ENCODE measurements at places on chromosomes 4 and X.

DNA sequence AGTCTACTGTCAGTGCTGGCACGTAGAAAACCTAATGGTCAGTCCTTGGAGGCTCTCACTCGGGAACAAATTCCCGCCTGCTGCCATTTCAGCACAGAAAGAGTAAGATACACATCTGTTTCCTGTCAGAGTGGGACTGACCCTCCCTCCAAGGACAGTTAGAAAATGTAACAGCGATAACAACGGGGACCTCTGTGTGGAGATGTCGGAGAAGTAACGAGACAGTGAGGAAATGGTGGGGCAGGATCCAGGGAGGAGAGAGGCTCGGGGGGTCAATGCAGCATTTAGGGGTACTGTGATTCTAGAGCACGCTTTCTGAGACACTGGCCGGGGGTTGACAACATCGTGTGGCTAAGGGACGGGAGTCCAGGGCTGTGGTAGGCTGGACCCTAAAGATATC, 36.0 kb upstream of the SORCS2 start:
- peak; percentile 43 for DNase-seq

DNA sequence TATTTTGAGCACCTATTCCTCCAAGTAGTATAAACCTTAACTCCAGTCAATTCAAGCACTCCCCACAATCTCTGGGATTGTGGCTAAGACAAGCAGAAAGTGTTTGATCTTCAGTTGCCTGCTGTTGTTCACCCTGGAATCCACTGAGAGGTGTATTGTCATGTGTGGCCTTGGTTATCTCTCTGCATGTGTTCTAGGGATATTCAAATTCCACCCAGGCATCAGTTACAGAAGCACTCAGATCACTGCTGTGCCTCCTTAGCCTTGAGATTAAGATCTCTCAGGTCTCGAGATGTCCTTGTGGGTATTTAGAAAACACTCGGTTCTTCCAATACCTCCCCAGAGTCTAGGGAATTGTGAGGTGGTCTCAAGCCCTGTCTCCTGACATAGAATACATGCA, 213.3 kb downstream of the SMARCA1 start:
- no peak for DNase-seq

GRCh38 chr4:184890499-184890898, 64.7 kb upstream of the ACSL1 start:
- DNase-seq: no peak

DNA sequence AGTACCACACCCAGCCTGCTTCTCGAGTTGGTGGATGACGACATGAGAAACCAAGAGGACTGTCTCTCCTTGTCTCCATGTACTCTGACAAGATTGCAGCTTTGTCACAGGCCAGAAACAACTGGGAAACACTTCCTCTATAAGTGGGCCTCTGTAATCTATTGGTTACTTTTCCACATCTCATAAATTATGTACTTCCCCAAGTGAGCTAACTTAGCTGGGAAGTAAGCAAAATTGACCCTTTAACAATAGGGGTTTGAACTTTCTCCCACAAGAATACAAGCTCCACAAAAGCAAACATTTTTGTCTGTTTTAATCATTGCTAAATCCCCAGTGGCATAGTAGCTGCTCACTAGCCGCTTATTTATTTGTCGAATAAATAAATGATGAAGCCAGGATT, 14.1 kb upstream of the USO1 start:
- no peak for DNase-seq

GRCh38 chrX:64187762-64188150, 17.8 kb downstream of the AMER1 start:
- no peak for DNase-seq

- DNase-seq: no peak
These were observed 33.3 kb upstream of the DSPP start for GRCh38 chr4:87574996-87575395.

- no peak for DNase-seq
These were observed 51.2 kb downstream of the PPARGC1A start for GRCh38 chr4:23838607-23839006.

- peak; percentile 51 for DNase-seq
These were observed 21.8 kb upstream of the AREG start for GRCh38 chr4:74423104-74423503.

- no peak for DNase-seq
These were observed 356.7 kb upstream of the RPS6KA3 start for GRCh38 chrX:20623448-20623847.

GRCh38 chr4:127875791-127876190, 4.9 kb upstream of the PLK4 start:
- no peak for DNase-seq

DNA sequence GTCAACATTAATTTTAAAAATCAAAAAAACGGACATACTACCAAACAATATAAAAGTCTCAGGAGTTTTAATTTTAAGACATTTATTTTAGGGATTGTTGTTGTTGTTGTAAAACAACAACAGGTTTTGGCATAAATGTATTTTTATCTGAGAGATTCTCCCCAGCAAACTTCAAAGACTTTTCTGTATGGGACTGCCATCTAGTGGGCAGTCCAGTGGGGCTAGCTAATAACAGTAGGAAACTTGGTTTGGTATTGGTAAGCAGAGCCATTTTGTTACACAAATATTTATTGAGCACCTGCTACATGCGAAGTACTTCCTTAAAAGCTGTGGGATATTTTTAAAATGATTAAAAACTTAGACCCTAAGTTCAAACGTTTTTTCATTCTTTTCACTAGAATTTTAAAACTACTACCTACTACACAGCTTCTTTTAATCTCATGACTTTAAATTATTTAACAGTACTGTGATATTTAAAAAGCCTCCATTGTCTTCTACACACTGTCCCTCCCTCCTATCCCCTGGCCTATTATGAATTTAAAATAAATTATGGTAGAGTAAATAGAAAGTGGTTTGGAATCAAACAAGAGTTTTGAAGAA, 1028.4 kb upstream of the INTU start:
- no peak for DNase-seq

DNA sequence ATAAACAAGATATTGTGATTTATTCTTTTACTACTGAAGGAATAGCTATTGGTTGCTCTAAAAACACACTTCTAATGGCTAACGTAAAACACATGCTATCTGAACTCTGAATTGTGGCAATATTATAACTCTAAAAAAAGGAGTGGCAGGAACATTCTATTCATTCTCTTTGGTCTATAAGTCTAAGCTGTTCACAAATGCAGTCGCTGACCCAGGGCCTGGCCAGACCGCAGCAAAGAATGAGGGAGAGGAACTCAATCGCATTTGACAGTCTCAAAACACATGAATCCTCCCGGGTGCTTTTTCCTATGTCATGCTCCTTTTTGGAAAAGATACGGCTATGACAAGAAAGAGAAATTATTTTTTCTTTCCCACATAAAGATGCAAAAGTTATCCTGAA, 651.6 kb upstream of the PITX2 start:
- no peak for DNase-seq

GRCh38 chrX:15530318-15530717, 29.7 kb downstream of the BMX start:
- DNase-seq: no peak

- DNase-seq: no peak
These were observed 1607.9 kb upstream of the TENM3 start for GRCh38 chr4:180635281-180635680.

GRCh38 chr4:19401301-19402080, 850.2 kb upstream of the SLIT2 start:
- DNase-seq: no peak

All from Peyer's patch (tissue), 4 donors.